GM12865 (cell line): ENCODE measurements at places on chromosomes 2 and 18.

- DNase-seq, result peak; percentile 57
These were observed 166.2 kb upstream of the MAP3K20 start for GRCh38 chr2:172909454-172909853.

GRCh38 chr2:226647621-226648518 lies 151.8 kb downstream of the IRS1 start:
- DNase-seq, result no peak

DNA sequence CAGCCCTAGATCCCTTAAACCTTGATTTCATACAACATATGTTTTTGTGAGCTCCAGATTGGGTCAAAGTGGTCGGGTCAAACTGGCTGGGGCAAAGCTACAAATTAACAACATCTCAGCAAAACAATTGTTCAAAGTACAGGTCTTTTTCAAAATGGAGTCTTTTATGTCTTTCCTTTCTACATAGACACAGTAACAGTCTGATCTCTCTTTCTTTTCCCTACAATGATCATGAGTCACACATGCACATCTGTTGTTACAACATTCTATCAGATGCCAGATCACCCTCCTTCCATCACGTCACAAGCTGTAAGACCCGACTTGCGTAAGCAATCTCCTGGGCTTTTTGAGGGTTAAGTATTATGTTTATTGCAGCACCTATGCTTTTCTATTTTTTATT lies 55.1 kb downstream of the RHOB start:
- no peak for DNase-seq

- no peak for DNase-seq
These were observed 159.5 kb downstream of the SETBP1 start for GRCh38 chr18:44840058-44840790.

DNA sequence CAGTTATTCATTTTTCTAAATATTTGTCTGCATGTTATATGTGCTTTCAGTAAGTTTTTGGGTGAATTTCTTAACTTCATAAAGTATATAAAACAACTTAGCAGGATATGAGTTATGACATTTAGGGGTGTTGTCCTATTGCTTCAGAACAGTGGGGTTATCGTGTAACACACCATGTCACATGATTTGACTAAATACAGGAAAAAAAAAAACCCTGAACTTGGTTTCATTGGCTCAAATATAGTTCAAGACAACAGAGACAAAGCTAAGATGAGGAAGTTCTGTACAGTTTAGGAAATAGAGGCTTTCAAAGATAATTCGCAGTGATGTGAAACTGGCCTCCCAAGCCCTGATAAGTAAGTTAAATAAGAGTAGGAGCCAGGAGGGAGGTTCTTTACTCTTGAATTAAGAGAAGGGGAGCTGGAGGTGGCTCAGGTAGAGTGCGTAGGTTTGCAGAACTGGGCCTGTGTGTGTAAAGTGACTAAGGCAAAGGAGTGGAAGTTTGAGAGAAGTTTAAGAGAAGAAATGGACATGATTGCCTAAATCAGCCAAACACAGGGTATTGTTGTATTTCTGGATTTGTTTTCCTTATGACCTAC lies 53.9 kb downstream of the LIMS1 start:
- no peak for DNase-seq

DNA sequence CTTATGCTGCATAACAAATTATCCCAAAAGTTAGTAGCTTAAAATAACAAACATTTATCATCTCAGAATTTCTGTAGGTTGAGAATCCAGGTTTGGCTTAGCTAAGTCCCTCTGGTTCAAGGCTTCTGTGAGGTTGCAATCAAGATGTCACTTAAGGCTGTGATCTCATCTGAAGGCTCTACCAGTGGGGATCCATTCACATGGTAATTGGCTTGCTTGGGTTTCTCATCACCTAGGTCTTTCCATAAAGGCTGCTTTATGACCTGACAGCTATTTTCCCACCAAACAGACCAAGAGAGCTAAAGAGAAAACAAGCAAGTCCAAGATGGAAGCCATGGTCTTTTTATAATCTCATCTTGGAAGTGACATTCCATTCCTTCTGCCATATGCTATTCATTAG lies 137.3 kb downstream of the DTNA start:
- no peak for DNase-seq

- no peak for DNase-seq
These were observed 40.5 kb upstream of the KIDINS220 start for GRCh38 chr2:8877894-8878293.

DNA sequence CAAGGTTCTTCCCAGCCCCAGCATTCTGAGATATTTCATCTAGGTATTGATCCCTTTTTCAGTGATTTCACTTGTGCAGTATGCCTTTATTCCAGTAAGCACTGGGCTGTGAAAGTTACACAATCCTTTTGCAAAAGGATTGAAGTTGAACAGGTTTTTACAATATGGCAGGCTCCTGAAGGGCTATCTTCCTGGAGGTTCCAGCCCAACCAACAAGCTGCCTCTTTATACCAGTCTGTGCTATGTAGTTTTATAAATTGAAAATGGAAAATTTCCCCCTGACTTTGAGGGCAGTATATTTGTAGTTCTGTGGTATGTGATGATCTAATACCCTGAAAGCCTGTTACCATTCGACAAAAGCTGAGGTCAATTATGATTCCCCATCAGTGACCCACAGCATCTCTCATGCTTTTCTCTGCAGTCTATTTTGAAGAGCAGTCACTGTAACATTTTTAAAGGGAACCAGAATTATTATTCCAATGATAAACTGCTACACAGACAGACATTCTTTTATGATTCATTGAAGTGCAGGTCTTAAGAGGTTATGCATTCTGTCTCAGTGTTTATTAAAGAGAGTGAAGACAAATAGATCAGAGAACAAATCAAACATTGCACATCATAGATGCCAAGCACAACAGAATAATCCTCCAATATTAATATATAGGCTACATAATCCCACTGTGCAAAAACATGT lies 35.2 kb upstream of the STPG4 start:
- no peak for DNase-seq

DNA sequence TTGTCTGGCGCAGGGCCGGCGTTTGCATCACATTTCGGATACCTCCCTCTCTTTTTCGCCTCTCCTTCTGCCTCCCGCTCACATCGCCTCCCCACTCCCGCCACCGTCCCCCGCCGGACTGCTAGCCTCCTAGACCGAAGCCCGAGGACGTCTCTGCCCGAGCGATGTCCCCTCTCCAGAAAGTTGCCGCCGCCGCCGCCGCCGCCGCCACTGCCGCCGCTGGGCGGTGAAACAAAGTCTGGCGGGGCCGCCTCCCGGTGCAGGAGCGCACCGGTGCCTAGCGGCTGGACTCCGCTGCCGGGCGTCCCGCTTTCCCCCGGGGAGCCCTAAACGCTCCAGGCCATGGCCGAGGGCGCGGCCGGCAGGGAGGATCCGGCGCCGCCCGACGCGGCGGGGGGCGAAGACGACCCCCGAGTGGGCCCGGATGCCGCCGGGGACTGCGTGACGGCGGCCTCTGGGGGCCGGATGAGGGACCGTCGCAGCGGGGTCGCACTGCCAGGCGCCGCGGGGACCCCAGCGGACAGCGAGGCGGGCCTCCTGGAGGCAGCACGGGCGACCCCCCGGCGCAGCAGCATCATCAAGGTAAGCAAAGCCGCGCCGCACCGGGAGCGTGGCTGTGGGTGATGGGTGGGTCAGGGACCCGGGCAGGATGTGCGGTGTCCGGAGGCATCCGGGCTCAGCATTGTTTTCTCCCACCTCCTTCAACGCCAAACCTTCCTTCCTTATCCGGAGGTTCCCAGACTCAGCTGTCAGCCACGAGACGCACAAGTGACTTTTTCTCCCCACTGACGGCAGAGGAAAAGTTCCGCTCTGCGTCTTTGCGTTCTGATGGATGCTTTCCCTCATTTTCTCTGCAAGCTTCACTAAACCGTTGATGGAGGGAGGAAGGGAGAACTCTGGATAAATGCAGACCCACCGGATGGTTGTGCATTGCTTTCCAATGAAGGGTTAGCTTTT lies 643 bp downstream of the PLCL1 start:
- DNase-seq, result peak; percentile 24

DNA sequence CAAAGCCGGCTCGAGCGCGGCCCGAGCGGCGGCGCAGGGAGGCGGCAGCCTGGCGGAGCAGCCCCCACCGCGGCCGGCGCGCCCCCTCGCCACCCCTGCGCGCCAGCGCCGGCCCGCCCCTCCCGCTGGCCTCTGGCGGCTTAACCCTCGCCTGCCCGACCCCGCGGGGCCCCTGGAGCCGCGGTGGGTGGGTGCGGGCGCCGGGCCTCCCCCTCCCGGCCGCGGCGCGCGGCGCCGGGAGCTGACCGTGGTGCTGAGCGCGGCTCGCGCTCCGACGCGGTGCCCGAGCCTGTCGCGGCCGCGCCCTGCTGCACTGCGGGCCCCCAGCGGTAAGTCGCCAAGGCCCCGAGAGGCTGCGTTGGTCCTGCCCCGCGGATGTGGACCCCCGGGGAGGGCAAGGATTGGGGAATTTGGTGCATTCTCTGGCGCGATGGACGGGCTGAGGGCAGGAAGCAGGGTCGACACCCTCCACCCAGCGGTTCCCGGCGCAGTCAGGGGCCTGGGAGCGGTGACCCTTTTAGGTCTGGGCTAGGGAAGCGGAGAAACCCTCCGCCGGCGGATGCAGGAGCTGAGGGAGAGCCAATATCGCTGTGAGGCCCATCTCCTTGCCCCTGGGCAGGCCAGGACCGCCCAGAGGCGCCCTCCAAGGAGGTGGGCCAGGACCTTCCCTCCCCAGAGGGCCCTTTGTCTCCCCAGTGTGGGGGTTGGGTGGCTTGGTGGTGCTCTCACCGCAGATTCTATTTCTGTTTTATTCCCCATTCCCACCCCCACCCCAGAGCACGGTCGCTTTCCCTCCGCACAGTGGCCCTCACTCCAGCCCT lies 923 bp downstream of the AMER3 start:
- DNase-seq, result no peak

- no peak for DNase-seq
These were observed 1029.9 kb upstream of the PIK3C3 start for GRCh38 chr18:40925071-40925541.

- no peak for DNase-seq
These were observed 184.6 kb upstream of the ZNF804A start for GRCh38 chr2:184413671-184414229.

- no peak for DNase-seq
These were observed 49.0 kb downstream of the MAP2 start for GRCh38 chr2:209472871-209473270.

- DNase-seq, result no peak
These were observed 44.0 kb downstream of the GYPC start for GRCh38 chr2:126699716-126700581.

GRCh38 chr2:62110415-62111025 lies 85.4 kb upstream of the B3GNT2 start:
- DNase-seq, result no peak

- DNase-seq, result no peak
These were observed 51.8 kb downstream of the PSD4 start for GRCh38 chr2:113225263-113226259.

DNA sequence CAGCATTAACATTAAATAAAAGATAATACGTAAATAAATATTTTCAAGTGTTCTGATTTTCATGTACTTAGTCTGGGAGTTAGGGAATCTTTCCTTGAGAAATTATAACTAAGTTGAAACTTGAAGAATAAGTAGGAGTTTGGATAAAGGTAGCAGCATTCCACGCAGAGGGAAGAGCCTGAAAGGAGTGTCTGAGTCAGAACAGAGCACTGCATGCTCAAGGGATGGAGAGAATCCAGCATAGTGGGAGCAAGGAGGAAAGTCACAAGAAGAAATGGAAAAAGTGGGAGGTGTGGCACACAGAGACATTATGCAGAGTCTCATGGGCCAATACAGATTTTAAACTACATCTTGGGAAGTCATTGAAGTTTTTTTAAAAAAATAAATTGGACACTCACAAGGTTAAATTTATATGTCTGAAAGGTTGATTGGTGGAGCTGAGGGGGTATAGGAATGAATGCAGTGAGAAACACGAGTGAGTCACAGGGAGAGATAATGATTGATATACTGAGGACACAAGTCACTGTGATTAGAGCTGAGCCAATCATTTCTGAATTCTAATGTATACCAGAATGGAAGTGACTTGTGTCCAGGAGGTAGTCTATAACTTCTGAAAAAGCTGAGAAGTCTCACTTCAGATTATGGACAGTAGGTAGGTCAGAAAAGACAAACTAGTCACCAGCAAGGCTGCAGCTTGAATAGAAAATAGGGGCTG lies 66.9 kb downstream of the ICOS start:
- no peak for DNase-seq

DNA sequence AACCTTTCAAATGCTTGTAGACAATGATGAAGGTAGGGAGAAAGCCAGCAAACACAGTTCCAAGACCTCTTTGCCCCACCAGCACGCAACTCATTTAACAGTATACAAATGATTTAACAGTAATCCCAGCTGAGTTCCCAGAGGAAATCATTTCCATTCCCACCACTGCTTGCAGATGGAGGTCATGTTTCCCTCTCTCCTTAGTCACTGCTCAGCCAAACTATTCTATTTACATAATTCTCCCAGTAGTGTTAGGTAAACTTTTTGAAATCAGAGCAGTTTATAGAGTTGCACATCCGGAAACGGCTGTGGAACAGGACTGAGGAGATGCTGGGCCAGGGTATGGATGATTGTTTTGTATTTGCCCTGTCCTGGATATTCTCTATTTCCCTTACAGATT lies 328.5 kb downstream of the FIGN start:
- DNase-seq, result no peak

DNA sequence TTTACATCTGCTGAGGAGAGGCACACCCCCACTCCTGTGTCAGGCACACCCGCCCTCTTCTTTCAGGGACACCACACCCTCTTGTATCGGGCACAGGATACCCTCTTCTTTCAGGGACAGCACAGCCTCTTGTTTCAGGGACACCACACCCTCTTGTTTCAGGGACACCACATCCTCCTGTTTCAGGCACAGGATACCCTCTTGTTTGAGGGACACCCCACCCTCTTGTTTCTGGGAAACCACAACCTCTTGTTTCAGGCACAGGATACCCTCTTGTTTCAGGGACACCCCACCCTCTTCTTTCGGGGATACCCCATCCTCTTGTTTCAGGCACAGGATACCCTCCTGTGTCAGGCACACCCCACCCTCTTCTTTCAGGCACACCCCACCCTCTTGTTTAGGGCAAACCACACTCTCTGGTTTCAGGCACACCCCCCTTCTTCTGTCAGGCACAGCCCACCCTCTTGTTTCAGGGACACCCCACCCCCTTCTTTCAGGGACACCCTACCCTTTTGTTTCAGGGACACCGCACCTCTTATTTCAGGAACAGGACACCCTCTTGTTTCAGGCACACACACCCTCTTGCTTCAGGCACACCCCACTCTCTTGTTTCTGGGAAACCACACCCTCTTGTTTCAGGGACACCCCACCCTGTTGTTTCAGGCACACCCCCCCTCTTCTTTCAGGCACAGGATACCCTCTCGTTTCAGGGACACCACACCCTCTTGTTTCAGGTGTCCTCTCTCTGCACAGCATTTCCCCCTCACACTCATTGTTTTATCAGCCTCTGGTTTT lies 96.2 kb downstream of the TPO start:
- DNase-seq, result no peak

DNA sequence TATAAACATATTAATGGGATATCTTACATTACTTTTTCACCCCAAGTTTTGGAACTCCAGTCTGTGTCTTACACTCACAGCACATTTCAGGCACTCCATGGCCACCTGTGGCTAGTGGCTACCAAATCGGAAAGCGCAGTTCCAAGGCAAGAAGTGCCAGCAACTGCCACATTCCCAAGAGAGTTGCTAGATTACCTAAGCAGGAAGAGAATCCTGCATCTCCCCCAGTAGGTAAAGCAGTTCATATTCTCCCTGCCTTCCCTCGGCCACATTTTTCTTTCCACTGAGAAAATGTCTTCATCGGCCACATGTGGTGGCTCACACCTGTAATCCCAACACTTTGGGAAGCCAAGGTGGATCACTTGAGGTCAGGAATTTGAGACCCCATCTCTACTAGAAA lies 62.8 kb downstream of the MEX3C start:
- DNase-seq, result no peak

GRCh38 chr18:31426871-31427406 lies 20.6 kb upstream of the DSG3 start:
- DNase-seq, result no peak

GRCh38 chr2:47226132-47226922 lies 71.2 kb upstream of the STPG4 start:
- DNase-seq, result peak; percentile 10
